ENCODE measurements at places on chromosomes 1 and 21. TPM values are rescaled to one million over a fixed set of nuclear protein-coding genes. Genes with fewer than 3 reads are reported as not detected.

The ADORA1 gene
- total RNA-seq: 0.38 TPM

The SRRM1 gene
- 34.7 TPM for total RNA-seq

The ALX3 gene
- total RNA-seq: not detected

The HCN3 gene
- total RNA-seq: 0.19 TPM

The FCN3 gene
- total RNA-seq: not detected

The LCE1A gene
- not detected for total RNA-seq

The TNFRSF1B gene
- 15.2 TPM for total RNA-seq

The TIAM1 gene
- total RNA-seq: 10.4 TPM

The FAM72A gene
- 7.3 TPM for total RNA-seq

The LY9 gene
- not detected for total RNA-seq

The ADGRL4 gene
- total RNA-seq: 35.0 TPM

The COL18A1 gene
- total RNA-seq: 56.4 TPM

The ABCG1 gene
- total RNA-seq: 5.2 TPM

The LORICRIN gene
- not detected for total RNA-seq

The HSF2BP gene
- total RNA-seq: 0.96 TPM

The HES2 gene
- total RNA-seq: 0.77 TPM

The SFN gene
- total RNA-seq: 2.7 TPM

The GCLM gene
- 18.3 TPM for total RNA-seq

The TMCO4 gene
- 12.7 TPM for total RNA-seq

The H6PD gene
- 10.7 TPM for total RNA-seq

The IRF6 gene
- total RNA-seq: 0.19 TPM

The CD55 gene
- 29.9 TPM for total RNA-seq

The OLFML3 gene
- total RNA-seq: 7.5 TPM

The PTGS2 gene
- total RNA-seq: 38.2 TPM

The ACTA1 gene
- not detected for total RNA-seq

The DENND2C gene
- total RNA-seq: 3.7 TPM

The FBXO28 gene
- total RNA-seq: 31.9 TPM

The FCRL5 gene
- total RNA-seq: not detected

The C1orf35 gene
- 13.4 TPM for total RNA-seq

The LHX8 gene
- total RNA-seq: not detected

The TNFRSF8 gene
- total RNA-seq: under 0.01 TPM

The CA14 gene
- total RNA-seq: not detected

The RAP1GAP gene
- total RNA-seq: 0.56 TPM

The DONSON gene
- 15.2 TPM for total RNA-seq

The LIN28A gene
- not detected for total RNA-seq

The OR2T2 gene
- not detected for total RNA-seq

Data from regular cardiac myocyte (primary cell).